Activated CD4-positive, alpha-beta T cell treated with anti-CD3 and anti-CD28 coated beads, Interleukin-10, Interleukin-2, amounts not matched to agents 100 ng/mL and 50 ng/mL, durations not matched to agents 16 hours and 8 hours (primary cell): ENCODE measurements at places on chromosomes 4 and X.

DNA sequence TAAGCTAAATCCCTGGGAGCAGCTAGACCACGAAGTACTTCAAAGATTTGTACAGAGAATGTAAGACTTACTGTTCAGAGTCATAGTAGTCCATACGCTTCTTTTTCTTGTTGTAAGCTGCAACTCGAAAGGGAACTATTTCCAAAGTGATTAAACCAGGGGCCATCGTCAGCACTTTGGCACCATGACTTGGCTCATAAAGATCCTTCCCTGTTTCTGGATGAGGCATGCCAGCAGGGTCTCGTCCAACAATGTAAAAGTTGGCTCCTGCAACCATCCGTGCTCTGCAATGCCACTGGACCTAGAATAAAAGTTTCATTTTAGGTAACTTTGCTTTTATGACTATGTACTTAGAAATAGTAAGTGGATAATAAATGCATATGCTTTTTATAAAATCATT is 88.5 kb downstream of the PAPSS1 start:
- no peak for DNase-seq

GRCh38 chr4:184617600-184618196 is 31.5 kb downstream of the CASP3 start:
- DNase-seq = no peak

DNA sequence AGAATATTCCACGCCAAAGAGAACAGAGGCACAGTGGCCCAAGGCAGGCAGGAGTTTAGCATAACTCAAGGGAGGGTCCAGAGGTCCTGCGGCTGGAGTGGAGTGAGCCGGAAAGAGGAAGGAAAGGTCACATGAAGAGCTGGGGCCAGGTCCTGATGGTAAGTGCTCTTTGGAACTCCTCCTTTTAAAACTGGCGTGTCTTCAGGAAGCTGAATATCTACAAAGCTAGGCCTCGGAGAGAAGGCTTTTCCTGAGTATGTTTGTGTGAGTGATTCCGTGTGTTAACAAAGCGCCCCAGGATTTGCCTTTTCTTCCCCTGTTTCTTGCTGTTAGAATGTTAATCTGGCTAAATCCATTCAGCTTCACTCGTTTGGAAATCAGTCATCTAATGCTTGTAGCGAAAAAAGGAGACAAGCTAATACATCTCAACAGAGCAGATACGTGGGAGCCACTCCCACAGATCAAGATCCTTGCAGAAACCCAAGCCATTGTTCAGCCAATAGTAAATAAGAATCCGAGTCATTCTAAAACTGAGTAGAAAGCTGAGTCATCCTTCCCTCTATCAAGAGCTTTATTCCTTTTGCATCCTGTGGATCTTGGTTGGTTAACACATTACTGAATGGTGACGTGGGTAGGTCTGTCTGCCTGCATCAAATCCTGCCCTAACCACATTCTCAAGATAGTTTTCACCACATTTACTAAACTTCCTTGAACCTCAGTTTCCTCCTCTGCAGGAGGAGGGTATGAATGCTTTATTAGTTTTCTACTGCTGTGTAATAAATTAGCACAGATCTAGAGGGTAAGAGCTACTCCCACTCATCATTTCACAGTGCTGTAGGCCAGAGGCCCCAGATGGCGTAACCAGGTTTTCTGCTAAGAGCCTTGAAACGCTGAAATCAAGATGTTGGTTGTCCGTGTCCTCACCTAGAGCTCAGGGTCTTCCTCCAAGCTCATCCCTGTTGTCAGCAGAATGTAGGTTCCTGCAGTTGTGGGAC is 43.2 kb upstream of the RBM47 start:
- DNase-seq = peak; percentile 97

DNA sequence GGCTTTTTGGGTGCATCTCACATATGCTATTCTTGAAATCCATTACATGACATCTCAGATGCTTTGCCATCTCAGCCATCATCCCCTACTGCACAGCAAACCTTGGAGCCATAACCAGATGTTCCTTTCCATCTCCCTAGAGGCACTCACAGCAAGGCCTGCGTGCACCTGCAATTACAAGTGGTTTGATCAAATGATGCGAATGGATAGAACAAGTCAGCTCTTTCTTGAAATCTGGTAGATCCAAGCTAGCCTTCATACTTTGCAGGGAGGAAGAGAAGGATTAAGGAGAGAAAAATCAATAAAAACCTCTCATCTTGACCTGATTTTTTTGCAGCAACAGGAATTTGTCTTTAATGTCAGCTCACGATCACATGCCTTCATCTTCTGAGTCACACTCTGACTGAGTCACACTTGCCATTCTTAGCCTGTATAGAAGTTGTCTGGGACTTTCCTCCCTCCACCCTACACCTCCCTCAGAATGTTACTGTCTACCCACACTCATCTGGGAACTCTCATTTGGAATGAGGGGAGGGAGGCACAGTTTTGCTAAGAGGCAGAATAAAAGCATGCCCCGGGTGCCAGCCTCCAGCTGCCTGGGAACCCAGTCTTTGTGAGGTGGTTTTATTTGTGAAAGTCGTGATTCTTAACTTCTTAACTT is 11.9 kb upstream of the TRIML1 start:
- peak; percentile 6 for DNase-seq

DNA sequence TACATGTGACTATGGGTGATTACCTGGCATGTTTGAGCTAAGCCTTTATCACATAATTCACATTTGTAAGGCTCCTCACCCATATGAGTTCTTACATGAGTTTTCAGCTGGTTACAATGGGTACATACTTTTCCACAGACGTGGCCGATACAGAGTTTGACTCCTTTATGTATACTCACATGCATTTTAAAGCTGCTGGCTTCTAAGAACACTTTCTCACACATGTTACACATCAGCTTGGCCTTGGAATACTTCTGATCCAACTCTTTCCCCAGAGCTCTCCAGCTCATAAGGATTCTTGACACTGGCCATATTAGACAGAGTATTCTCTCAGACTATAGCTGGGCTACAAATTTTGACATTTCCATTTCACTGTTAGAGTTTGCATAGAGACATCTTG is 66.3 kb downstream of the TAB3 start:
- DNase-seq = no peak

DNA sequence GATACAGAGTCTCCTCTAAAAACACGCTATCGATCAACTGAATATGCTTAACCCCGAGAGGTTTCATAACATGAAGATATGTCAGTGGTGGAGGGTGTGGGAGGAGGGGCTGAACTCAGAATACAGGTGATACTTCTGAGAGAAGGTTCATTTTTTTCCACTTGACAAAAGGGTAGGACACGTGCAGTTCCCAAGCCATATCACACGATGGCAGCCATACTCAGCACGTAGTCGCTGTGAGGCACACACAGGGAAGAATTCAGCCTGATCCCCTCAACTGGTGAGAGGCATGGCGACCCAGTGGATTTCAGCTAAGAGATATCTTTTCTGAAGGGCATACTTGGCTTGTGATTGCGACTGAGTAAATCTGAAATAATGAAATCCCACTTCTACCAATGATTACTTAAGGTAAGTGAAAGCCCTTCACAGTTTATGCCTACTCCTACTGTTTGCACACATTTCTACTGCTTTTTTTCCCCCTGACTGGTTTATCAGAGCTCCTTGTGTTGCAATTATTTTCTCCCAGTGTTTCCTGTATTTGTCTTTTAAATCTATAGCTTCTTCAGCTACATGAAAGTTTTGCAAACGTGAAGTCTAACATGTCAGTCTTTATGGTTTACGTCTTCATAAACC is 133.1 kb downstream of the CORIN start:
- peak; percentile 28 for DNase-seq

GRCh38 chrX:53093177-53093655 is 726 bp upstream of the KANTR start:
- peak; percentile 81 for DNase-seq

GRCh38 chr4:98804403-98804802 is 124.5 kb downstream of the EIF4E start:
- DNase-seq = no peak

DNA sequence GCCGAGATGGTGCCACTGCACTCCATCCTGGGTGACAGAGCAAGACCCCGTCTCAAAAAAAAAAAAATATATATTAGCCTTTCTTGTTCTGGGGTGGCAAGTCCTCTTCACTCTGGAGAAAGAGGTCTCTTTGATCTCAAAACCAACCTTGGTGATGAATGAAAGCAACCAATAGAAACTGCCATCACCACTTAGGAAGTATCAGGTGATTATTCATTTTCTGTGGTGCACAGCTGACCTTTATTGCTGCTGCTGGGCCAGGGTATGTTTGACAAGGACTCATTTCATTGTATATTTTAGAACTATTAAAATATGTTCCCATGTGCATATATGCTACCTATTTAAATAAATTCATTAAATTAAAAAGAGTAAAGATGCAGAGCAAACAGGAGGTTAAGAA is 76.0 kb upstream of the KIT start:
- no peak for DNase-seq

- DNase-seq = no peak
Measured at GRCh38 chrX:19540076-19540475, 24.8 kb upstream of the MAP3K15 start.
